Stimulated activated CD8-positive, alpha-beta memory T cell treated with anti-CD3 and anti-CD28 coated beads, Interleukin-2, amount 100 ng/mL, for 48 hours (primary cell): ENCODE measurements at places on chromosomes 11 and 22.
A peak's percentile ranks its signal among the peaks of the same experiment; 100 is the strongest.

DNA sequence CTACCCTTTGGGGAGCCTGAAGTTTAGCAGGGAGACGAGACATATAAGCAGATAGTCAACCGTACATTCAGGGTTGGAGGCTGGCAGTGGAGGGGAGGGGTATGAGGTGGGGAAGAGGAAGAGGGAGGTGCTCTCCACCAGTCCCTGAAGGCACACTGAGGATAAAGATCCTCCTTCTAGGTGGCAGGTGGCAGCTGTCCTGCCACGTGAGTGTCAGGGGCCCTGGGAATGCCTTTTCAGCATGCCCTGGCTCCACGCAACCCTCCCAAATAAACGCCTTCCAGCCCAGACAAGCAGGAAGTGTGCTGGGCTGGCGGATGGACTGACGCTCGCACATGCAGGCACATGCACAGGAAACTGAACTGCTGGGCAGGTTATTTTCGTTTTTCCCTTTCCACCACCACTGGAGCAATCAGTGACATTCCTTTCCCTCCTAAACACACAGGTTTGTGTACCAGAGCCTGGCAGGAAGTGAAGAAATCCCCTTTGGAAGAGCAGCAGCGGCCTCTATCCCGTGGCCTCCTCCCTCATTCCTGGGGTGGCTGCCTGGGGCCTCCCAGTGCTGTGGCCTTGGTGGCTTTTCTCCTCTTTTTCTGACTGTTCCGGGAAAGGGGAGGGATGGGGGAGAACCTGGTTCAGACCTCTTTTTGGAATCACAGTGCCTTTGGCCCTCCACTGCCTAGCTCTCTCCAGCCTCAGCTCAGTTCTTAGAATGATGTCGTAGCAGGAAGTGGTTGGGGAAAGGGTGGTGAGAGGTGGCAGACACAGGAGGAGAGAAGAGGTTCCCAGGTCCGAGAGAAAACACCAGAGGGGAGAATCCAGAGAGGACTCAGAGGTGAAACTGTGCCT is 157.0 kb upstream of the TIMP3 start:
- no peak for DNase-seq

DNA sequence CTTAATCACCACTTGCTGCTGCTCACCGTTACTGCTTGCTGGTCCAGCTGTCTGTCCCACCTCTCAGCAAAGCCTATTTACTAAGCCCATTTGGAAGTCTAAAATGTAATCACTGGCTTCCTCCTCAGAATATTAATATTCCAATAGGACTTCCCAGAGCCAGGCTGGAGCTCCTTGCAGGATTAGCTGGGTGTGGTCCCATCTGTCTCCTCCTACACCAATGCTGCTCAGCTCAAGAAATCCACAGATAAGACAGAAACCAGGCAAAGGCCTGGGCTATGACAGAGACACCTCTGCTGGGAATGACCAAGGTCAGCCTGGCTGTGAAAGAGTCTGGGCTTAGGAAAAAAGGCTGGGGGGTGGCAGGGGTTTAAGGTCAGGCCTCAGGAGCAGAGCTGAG is 317.8 kb downstream of the BUD13 start:
- DNase-seq = no peak

DNA sequence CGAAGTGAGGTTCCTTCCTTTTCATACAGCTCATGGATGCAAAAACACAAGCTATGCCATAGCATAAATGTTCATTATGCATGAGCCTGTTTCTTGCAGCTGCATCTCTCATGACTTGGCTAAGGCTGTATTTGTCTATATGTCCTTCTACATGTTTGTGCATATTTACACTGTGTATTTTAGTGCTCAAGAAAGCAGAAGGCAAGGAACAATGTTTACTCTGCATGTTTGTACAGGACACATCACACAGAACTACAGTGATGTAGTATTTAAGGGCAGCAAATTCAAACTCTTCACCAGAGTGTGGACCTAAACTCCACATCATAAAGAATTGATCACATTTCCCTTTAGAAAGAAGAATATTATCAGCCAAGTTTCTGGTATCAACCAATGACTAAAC is 170.3 kb downstream of the CADM1 start:
- no peak for DNase-seq

DNA sequence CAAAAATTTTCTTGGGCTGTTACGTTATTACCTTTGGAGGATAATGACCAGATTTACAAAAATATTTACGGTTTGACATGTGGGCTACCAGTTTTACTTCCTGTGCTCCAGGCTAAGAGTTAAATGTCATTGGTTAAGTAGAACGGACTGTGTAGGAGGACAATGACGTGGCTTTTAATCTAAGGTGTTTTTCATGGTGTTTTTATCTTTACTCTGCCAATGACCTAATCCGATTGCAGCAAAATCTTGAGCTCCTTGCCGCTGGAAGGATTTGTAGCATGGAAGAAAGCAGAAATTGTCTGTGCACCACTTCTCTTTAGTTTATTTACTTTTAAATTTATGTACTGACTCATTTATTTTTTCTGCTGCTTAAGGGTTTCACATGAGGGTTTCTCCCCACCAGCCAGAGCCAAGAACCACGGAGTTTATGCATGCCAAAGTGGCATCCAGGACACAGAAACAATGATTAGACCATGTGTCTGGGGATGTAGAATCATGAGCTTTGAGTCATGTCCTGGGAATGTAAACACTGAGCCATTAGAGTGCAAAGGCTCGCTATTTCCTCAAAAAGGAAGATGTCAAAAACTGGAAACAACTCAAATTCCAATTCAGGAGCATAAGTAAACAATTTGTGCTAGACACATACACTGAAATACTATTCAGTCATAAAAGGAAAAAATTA is 1.9 kb upstream of the CARD16 start:
- no peak for DNase-seq

DNA sequence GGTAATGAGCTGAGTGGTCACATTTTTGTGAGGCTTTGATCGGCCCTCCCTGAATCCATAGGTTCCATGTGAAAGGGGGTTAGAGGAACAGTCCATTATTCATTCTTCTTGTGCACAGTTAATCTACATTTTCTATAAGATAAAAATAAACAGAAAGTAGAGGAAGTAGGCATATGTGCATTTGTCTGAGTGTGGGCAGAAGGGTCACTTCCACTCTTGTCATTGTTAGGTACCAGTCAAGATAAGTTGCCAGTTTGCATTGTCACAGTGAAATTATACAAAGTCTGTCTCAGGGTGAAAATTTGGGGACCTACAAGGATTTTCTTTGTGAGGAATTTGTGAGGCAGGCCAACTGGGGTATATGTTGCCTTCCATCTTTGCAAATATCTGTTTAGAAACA is 4.6 kb upstream of the APOL4 start:
- no peak for DNase-seq

DNA sequence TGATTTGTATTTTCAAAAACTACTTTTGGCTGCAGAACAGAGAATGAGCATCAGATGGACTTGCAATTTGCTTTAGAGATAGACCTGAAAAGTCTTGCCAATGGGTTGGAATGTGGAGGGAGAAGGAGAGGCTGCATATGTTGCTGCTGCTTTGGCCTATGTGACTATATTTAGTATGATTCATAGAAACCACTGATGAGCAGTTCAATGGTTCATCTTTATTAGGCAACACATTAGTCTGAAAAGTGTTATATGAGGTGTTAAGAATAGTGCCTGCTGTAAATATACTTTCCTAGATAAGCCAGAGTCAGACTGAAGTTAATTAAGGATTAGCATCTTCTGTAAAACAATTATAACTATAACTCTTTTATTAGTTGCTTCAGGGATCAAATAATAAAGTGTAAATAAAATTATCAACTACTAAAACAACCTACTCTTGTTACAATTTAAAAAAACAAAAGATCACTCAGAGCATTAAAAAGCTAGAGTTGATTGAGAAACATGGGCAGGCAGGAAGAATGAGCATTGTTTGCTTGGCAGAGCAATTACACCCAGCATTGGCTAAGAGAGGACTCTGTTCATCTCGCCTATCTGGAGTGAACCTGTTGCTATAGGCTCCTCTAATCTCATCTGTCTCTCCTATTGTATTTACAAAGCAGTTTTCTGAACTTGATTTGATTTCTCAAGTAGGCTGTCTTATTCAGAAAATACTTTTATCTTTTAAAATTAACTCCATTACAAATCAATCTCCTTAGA is 36.3 kb downstream of the HORMAD2 start:
- DNase-seq = no peak

GRCh38 chr11:134224710-134225664 is 516 bp downstream of the VPS26B start:
- peak; percentile 60 for DNase-seq

GRCh38 chr11:2385156-2386151 is 8.3 kb downstream of the CD81 start:
- no peak for DNase-seq

- DNase-seq = no peak
Observed at GRCh38 chr11:59678118-59678812, 9.4 kb upstream of the PATL1 start.

GRCh38 chr11:130600139-130600538 is 151.7 kb downstream of the ADAMTS15 start:
- DNase-seq = no peak

GRCh38 chr22:22878801-22879674 is 8.6 kb upstream of the IGLL5 start:
- DNase-seq = no peak

- no peak for DNase-seq
Observed at GRCh38 chr11:72896431-72896830, 82.2 kb downstream of the ATG16L2 start.

DNA sequence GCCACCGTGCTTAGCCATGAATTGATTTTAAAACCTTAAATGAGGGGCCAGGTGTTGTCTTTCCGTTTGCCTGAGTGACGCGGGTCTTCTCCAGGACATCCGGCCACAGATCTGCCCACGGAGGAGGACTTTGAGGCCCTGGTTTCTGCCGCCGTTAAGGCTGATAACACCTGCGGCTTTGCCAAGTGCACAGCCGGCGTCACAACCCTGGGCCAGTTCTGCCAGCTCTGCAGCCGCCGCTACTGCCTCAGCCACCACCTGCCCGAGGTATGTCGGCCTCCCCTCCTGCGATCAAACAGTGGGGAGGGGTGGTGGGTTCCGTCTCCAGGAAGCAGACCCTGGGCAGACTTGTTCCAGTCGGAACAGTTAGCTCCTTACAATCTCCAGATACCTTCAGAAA is 34.4 kb downstream of the IGHMBP2 start:
- DNase-seq = no peak

DNA sequence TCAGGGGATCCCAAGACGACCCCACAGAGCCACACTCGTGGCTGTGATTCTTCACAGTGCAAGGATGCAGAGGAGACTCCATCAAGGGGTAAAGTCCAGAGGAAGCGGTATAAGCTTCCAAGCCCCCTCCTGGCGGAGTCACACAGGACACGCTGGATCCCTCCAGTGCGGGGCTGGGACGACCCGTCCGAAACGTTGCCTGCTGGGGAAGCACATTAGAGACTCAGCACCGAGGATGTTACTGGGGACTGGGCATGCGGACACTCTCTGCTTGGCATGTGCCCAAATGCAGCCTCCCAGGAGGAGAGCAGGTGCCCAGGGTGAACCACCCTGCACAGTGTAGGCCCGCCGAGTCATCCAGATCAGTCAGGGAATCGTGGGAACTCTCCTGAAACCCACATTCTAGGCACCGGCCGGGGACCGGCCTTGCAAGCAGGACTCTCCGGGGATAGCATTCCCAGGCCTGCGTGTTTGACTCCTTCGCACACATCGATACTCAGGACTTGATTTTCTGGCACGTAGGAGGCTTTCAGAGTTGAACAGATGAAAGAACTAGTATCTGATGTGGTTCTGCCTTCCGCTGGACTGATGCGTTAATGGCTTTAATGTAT is 229.8 kb downstream of the TBC1D22A start:
- DNase-seq = no peak

DNA sequence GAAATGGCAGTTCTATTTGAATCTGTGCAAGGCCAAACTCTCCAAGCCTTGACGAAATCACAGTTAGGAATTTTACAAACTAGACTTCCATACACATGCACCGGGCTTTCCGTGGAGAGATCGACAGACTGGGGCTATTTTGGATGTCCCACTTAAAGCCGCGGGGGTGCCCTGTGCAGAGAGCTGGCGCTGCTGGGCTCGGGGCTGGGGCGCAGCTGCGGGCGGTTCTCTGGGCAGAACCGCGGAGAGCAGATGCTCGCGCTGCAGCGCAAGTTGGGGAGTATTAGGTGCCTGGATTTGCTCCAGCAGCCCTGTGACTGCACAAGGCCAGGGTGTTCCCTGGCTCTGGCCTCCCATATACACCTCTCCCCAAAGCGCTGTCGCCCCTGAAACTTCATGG is 67.2 kb downstream of the SPATA19 start:
- no peak for DNase-seq

GRCh38 chr11:34029176-34029575 is 22.4 kb upstream of the CAPRIN1 start:
- no peak for DNase-seq

DNA sequence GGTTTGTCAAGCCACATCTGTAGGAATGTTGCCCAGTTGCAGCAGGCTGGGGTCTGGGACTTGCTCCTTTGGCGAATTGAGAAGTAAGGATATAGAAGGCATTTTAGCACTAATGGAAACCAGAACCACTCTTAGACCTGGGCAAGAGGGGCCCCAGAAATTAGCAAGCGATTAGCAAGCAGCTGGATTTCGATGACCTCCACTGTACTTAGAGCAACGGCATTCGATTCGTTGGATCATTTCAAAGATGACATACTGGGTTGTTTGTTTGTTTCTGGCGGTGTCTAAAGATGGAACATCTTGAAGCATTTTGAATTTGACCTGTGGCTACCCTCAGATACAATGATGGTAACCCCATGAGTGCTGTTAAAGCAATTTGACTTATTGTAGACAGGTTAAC is 1.2 kb upstream of the CDPF1 start:
- no peak for DNase-seq

- DNase-seq = no peak
Observed at GRCh38 chr11:116986521-116987105, 111.6 kb downstream of the SIK3 start.

- DNase-seq = no peak
Observed at GRCh38 chr22:40040927-40041326, 46.2 kb downstream of the FAM83F start.

DNA sequence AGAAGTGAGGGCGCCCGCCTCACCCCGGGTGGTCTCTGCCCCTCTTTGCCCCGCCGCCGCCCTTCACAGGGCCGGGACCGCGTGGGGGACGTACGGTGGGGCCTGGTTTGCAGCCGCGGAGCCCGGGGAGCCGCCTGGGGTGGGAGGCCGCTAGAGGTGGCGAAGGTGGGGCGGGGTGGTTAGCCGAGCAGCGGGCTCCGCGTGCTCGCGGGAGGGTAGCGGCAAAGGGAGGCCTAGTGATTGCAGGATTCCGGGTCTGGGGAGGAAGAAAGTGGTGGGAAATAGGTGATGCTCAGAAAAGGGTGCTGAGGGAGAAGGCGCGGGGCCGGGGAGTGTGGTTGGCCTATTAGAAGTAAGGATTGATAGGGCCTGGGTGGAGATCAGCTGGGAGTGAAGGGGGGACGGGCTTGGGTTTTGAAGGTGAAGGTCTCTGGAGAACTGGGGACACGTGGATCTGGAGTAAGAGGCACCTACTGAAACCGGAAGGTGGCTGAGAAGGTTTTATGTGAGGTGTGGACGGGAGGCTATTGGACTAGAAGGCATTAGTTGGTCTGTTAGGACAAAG is 571 bp downstream of the FAR1 start:
- peak; percentile 15 for DNase-seq
